Activated CD8-positive, alpha-beta memory T cell treated with anti-CD3 and anti-CD28 coated beads for 1 hour (primary cell): ENCODE measurements at places on chromosomes 16 and 17.
A peak's percentile ranks its signal among the peaks of the same experiment; 100 is the strongest.

DNA sequence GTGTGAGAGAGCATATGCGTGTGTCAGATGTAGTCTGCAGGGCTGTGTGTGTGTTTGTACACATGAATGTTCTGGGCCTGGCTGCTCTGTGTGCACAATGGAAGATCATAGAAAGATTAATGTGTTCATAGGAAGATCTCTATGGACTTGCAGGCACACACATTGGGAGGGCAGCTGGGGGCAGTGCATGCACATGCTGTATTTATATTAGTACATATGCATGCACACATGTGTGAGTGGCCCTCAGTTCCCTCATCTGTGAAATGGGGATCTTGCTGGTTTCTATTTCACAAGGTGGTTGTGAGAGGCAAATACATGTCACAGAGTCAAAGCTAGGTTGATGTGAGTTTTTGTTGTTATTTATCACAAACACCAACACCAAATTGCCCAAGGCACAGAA lies 2.1 kb downstream of the CA7 start:
- no peak for DNase-seq

GRCh38 chr16:47046726-47047523 lies 73.5 kb upstream of the DNAJA2 start:
- no peak for DNase-seq

DNA sequence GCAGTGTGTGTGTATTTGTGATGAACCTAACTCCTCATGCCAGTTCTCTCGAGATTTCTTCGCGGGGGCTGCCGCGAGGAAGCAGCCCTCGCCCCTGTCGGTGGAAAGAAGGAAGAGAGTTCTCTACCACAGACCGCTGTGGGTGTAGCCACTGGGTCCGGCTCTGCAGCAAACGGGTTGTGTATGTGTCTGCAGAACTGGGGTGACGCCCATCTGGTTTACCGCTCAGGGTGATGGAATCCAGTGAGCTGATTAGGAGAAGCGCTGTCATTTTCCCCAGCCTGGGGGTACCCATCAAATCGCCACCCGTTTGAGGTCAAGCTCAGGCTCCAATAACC lies 7.7 kb downstream of the CORO6 start:
- peak; percentile 49 for DNase-seq

- no peak for DNase-seq
Observed at GRCh38 chr16:24116989-24117388, 139.1 kb upstream of the CACNG3 start.

DNA sequence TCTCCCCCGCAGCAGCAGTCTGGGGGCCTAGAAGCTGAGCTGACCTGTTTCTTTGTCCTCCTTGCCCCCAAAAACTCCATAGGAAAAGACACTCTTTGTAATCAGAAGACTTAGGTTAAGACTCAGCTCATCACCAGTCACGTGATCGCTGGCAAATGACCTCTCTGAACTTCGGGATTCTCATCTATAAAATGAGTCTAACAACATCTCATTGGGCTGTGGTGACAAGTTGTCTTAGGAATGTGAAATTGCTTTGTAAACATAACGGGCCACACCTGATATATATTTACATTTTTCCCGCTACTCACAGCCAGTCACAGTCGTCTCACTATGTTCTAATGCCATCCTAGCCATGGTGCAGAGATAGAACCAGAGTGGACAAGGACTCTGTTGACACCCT lies 86.0 kb upstream of the LHX1 start:
- DNase-seq = no peak

- DNase-seq = no peak
Observed at GRCh38 chr16:11662582-11662981, 5.7 kb upstream of the SNN start.

- DNase-seq = no peak
Observed at GRCh38 chr16:23227529-23227928, 45.0 kb downstream of the SCNN1G start.
